AG04450 (cell line): ENCODE measurements at places on chromosomes 4 and X. TPM values are rescaled to one million over a fixed set of nuclear protein-coding genes. Genes with fewer than 3 reads are reported as not detected.

BMP3 gene
- 0.11 and 0.15 TPM in 2 replicates for polyA plus RNA-seq

DNA sequence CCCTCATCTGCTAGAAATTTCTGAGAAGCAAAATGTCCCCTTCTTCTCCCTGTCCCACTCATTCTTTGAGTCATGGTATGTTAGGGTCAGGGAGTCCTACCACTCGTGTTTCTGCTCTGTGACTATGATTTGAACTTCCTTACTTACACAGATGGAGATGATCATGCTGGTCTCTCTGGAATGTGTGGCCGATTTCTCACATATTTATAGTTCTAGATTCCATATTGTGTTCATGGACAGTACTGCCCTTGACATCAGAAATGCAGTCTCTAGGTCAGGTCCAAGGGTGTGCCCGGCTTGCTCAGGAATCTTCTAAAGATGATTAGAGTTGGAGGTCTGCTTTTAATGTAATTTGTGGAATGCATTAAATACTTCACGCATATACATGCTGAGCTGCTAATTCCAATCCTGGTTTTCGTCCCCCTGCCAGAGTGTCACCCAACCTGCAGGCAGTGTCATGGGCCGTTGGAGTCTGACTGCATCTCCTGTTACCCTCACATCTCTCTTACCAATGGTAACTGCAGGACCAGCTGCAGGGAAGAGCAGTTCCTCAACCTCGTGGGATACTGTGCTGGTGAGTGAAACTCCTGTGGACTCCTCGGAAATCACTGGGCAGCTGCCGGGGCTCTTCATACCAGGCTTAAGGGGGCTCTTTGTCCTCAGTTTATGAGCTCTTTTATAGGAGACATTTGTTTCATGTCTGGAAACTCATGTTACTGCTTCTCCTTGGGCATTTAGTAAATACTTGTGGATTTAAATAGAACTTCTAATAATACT lies 214.1 kb upstream of the ANXA3 start:
- DNase-seq: no peak

PCDH7 gene
- polyA plus RNA-seq: 18.5 and 20.0 TPM in 2 replicates

- no peak for DNase-seq
Measured at GRCh38 chrX:131633285-131633917, 89.5 kb downstream of the OR13H1 start.

DNA sequence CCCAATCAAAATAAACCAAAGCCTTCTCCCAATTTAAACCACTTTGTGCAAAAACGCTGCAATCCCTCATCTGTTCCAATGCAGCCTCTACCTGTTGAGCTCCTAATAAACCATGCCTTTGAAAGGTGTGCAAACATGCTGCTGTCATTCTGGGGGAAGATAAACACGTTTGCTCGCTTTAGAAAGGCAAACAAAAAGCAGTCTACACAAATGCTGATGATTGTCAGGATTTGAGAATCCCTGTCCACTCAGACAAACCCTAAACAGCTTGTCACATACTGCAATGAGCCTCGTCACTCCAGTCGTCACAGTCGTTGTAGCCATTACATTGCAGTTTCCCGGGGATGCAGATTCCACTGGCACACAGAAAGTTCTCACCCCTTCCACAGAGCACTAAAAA lies 145.2 kb downstream of the CORIN start:
- DNase-seq: no peak
